Upper lobe of right lung (tissue), 1 donor: ENCODE measurements at places on chromosomes 6 and 20.

DNA sequence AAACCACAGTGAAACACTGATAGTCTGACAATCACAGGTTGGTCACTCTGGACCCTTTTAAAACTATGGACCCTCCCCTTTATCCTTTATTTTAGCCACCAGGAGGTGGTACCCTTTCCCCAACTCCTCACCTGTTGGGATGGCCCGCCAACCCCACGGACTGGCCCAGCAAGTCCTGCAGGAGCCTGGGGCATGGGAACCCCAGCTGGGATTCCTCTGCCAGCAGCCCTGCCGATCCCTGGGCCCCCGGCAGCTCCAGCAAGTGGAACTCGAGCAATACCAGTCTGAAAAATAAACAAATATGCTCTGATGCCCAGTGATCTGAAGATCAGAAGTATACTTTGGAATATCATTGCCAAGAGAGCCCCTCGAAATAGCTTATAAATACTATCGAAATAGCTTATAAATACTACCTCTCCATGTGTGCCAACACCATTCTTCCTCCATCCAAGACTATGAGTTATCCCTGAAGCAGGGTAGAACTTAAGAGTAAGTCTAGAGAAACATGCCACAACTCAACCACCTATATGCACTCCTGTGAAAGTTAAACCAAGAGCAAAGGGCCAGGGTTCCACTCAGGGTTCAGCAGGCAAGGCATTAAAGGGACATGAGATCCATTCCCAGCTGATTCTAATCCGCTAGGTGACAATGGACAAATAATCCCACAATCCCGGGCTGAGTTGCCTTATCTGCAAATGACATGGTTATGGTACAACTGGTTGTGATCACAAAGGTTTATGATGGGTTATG lies 6.8 kb downstream of the SNRPB start:
- H3K4me1 ChIP-seq: peaks cover 4% of the 10 kb centered on the region
- H3K36me3 ChIP-seq: peaks cover 90% of the 10 kb centered on the region
- H3K27ac ChIP-seq: no peak overlapping the region
- no peaks in the 10 kb centered on the region for H3K27me3 ChIP-seq
- H3K4me3 ChIP-seq: no peak overlapping the region
- no peak for DNase-seq

- no peaks in the 10 kb centered on the region for H3K36me3 ChIP-seq
- DNase-seq: no peak
- H3K27me3 ChIP-seq: no peaks in the 10 kb centered on the region
- no peaks in the 10 kb centered on the region for H3K4me1 ChIP-seq
- no peak overlapping the region for H3K27ac ChIP-seq
- H3K4me3 ChIP-seq: no peak overlapping the region
These were observed 610.7 kb downstream of the CBLN4 start for GRCh38 chr20:55394592-55394991.

DNA sequence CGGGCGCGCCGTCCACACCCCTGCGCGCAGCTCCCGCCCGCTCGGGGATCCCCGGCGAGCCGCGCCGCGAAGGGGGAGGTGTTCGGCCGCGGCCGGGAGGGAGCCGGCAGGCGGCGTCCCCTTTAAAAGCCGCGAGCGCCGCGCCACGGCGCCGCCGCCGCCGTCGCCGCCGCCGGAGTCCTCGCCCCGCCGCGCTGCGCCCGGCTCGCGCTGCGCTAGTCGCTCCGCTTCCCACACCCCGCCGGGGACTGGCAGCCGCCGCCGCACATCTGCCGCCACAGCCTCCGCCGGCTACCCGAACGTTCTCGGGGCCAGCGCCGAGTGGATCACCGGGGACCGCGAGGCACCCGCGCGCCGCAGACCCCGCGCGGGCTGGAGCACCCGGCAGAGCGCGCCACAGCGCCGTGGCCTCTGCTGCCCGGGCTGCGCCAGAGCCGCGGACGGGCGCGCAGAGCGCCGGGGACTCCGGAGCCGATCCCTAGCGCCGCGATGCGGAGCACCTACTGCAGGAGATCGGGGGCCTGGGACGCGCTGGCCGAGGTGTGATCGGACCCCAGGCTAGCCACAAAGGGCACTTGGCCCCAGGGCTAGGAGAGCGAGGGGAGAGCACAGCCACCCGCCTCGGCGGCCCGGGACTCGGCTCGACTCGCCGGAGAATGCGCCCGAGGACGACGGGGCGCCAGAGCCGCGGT lies at the start of gene BMP2:
Gene BMP2, plus strand, starts transcription at position 151 of the 692 bp plus-strand sequence. CDS start 2,441 bp downstream, outside the sequence.
- H3K27me3 ChIP-seq: no peaks in the 10 kb centered on the region
- H3K36me3 ChIP-seq: no peaks in the 10 kb centered on the region
- peak within 1 kb of the TSS; percentile 64 for H3K4me3 ChIP-seq
- no peaks in the 10 kb centered on the region for H3K4me1 ChIP-seq

DNA sequence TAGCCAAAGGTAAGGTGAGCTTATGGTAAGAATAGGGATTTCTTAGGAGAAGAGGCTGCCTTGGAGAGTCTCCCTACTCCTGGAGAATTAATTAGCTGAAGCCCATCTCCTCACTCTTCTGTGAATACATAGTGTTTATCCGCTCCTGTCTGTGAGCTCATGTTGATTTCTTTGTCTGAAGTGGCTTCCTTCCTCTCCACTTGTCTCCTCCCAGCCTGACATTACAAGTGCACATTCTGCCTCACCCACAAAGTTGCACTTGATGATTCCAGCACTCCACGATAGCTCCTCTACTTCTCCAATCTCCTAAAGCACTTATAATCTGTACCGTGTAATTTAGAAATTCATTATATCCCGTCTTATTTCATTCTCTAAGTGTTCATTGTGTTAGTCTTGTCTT lies 287.2 kb downstream of the QKI start:
- peaks cover 11% of the 10 kb centered on the region for H3K4me1 ChIP-seq
- no peak overlapping the region for H3K4me3 ChIP-seq
- no peaks in the 10 kb centered on the region for H3K27me3 ChIP-seq
- peak overlapping the region; percentile 66 for H3K27ac ChIP-seq
- no peaks in the 10 kb centered on the region for H3K36me3 ChIP-seq
- DNase-seq: peak; percentile 8

DNA sequence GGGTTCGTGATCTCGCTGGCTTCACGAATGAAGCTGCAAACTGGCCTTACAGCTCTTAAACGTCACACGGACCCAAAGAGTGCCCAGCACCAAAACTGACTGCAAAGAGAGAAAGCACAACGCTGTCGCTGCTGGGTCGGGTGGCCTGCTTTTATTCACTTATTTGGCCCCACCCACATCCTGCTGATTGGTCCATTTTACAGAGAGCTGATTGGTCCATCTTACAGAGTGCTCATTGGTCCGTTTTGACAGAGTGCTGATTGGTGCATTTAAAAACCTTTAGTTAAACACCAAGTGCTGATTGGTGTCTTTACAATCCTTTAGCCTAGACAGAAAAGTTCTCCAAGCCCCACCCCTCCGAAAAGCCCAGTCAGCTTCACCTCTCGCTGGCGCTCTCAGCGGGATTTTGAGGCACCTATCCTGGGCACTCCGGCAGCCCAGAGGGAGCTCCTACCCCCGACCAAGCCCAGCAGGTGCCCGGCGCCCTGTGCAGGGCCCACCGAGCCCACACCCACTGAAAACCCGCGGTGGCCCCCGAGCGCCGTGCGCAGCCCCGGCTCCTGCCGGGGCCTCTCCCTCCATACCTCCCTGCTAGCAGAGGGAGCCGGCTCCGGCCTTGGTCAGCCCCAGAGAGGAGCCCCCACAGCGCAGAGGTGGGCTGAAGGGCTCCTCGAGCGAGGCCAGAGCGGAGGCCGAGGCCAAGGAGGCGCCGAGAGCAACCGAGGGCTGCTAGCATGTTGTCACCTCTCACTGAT lies 40.0 kb upstream of the SMAP1 start:
- no peak for DNase-seq
- H3K36me3 ChIP-seq: no peaks in the 10 kb centered on the region
- H3K27me3 ChIP-seq: no peaks in the 10 kb centered on the region
- no peaks in the 10 kb centered on the region for H3K4me1 ChIP-seq

GRCh38 chr6:20777801-20778200 lies 243.5 kb downstream of the CDKAL1 start:
- no peak for DNase-seq
- H3K4me1 ChIP-seq: no peaks in the 10 kb centered on the region
- peaks cover 14% of the 10 kb centered on the region for H3K36me3 ChIP-seq
- no peaks in the 10 kb centered on the region for H3K27me3 ChIP-seq
- H3K4me3 ChIP-seq: no peak overlapping the region

DNA sequence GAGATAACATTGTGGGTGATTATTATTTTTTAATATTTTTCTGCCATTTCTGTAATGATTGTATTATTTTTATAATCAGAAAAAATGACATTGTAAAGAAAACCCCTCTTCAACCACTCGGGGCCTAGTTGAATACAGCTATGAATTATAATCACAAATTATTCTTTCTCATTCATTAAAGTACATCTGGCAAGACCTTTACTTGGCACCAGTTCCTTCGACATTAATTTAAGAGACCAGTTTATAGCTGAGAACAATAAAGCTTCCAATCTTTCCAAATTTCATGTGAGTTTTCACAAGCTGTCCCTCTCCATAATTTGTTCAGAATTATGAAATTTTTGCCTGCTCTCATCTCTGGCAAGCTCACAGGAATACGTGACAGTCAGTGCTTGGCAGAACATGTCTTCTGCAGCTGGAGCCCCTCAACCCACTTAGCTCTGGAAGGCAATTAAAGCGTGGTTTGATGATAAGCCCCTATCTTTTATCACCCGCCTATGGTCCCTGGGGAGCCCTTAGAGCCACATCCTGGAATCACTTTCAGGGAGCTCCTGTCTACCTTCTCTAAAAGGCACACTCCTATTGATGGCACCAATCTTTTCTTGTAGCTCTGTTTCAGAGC lies 237.2 kb upstream of the PRND start:
- DNase-seq: no peak
- no peaks in the 10 kb centered on the region for H3K27me3 ChIP-seq
- no peak overlapping the region for H3K4me3 ChIP-seq
- no peak overlapping the region for H3K27ac ChIP-seq

- no peak for DNase-seq
- no peaks in the 10 kb centered on the region for H3K4me1 ChIP-seq
- H3K27me3 ChIP-seq: peaks cover 13% of the 10 kb centered on the region
- H3K27ac ChIP-seq: no peak overlapping the region
- H3K36me3 ChIP-seq: no peaks in the 10 kb centered on the region
These were observed 70.4 kb upstream of the BLCAP start for GRCh38 chr20:37598100-37598543.

- H3K4me3 ChIP-seq: no peak overlapping the region
- DNase-seq: no peak
- H3K27ac ChIP-seq: no peak overlapping the region
- no peaks in the 10 kb centered on the region for H3K36me3 ChIP-seq
These were observed 16.1 kb upstream of the HMGN3 start for GRCh38 chr6:79250559-79250958.

DNA sequence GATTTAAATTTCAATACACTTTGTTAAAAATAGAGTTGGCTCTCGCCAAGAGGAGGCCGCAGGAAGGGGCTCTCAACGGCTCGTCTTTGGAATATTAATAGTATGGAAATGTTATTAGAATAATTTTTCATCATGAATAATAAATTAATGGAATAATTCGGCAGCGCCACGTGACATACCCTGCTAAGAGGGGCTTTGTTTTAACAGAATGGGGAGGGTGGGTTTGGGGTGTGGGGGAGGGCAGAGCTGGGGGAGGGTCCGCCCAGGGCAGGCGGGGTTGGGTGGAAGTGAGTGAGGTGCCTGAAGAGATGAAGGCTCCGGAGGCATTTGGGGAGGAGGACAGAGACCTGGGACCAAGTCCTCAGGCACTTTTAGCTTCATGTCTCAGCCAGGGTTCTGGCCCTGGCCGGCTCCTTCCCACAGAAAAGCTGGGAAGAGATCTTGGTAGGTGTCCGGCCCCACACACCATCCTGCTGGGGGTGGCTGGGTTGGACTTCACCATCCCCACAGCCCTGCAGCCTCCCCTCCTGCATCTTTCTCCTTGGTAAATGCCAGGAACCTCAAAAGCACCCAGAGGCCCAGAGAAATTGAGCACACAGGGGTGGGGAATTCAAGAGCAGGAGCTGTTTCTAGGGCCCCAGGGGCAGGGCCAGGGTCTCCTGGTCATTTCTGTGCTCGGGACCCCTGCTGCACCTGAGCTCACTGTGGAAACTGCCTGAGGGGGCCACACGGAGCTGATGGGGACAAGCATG lies 93.6 kb upstream of the BHLHE23 start:
- H3K4me1 ChIP-seq: no peaks in the 10 kb centered on the region
- H3K27ac ChIP-seq: no peak overlapping the region
- no peak overlapping the region for H3K4me3 ChIP-seq
- H3K27me3 ChIP-seq: peaks cover 21% of the 10 kb centered on the region
- peak; percentile 37 for DNase-seq

DNA sequence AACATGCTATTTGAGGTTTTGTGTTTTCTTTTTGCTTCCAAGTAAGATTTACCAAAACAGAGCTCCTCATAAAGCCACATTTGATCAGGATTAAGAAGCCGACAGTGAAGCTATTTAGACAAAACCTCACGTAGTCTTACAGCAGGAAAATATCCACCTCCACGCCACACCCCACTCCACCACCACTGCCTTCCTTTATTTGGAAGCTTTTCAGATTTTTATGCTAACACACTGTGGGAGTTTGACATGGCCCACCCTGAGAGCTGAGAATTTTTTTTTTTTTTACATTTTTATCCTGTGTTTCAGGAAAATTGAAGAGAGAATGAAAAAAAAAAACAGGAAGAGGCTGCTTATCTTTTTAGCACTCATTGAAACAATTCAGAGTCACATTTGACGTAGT lies 104.8 kb upstream of the MC3R start:
- no peaks in the 10 kb centered on the region for H3K27me3 ChIP-seq
- no peak for DNase-seq
- H3K36me3 ChIP-seq: no peaks in the 10 kb centered on the region

DNA sequence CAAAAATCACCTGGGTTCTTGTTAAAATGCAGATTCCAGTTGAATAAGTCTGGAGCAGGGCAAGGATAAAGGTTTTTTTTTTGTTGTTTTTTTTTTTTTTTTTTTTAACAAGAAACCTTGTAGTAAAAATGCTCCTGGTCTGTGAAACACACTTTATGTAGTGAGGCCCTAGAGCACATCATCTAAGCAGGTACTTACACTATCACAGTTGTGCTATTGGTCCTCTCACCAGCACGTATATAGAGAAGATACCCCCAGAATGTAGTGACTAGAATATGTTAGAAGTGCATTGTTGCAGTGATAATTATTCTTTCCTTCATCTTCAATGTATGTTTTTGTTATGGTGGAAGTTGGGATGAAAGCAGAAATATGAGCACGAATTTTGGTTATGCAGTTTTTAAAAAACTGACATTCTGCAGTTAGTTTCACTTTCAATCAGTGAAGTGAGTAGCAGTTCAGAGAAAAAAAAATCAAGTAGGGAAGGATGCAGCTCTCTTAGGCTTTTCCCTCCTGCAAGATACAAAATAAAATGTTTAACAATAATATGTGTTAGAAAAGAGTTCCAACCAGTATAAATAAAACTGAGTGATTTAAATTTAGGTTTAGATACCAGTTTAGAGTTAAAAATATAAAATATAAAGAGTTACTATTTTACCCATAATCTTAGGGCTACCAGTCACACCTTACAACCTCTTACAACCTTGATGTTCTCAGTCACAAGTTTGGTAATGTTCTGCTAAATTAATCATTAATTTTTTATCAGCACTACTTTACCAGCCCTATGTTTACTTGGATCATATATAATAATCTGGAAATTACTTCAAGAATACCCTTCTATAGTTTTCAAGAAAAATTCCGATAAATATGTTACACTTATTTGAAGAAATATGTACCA lies 9.2 kb upstream of the DEFB113 start:
- H3K27ac ChIP-seq: no peak overlapping the region
- no peaks in the 10 kb centered on the region for H3K27me3 ChIP-seq
- no peaks in the 10 kb centered on the region for H3K4me1 ChIP-seq
